ENCODE measurements at places on chromosomes 6 and 20. TPM values are rescaled to one million over a fixed set of nuclear protein-coding genes. Genes with fewer than 3 reads are reported as not detected.

Gene R3HDML
- total RNA-seq: not detected

Gene MUCL3
- not detected for total RNA-seq

DNA sequence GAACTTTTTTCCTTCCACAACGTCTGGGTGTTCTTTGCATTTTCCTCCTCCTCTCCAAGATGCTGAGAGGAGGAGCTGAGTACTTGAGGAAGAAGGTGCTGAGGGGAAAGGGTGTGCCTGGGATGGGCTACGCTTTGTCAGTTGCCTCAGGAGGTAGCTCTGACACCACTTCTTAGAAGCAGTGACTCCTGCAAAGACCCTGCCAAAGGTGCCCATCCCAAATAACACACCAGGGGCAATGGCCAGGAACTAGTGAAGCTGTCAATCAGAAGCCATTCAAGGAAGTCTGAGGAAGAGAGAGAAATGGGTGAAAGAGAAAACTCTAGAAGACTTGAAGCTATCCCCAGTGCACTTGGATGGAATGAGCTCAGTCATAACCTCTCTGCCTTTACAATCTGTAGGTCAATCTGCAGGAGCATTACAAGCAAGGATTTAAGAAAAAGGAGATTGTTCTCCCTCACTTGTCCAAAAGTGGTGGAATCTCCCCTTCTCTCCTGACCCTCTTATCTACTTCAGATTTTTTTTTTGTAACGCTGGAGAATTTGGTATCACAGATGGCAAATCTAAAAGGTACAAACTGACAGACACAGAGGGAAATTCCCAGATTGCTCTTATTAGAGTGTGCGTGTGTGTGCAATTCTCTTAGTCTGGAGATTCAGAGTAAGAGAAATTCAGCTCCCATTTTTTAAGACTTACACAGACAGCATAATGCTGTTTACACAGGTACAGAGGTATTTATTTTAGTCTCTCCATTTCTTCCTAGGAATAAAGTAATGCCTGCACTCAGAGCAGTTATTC is 242.6 kb downstream of the GMPR start:
- no peaks in the 10 kb centered on the region for H3K27me3 ChIP-seq
- no peak for DNase-seq
- H3K36me3 ChIP-seq: peaks cover 13% of the 10 kb centered on the region
- H3K4me1 ChIP-seq: peaks cover 49% of the 10 kb centered on the region
- H3K27ac ChIP-seq: peak overlapping the region; percentile 57

GRCh38 chr20:36045373-36045714 is 77.0 kb downstream of the CNBD2 start:
- no peak for DNase-seq
- no peak overlapping the region for H3K27ac ChIP-seq
- no peak overlapping the region for H3K4me3 ChIP-seq
- H3K27me3 ChIP-seq: no peaks in the 10 kb centered on the region
- peaks cover 44% of the 10 kb centered on the region for H3K4me1 ChIP-seq

- no peak overlapping the region for H3K4me3 ChIP-seq
- no peak for DNase-seq
- H3K4me1 ChIP-seq: peaks cover 38% of the 10 kb centered on the region
- H3K36me3 ChIP-seq: peaks cover 47% of the 10 kb centered on the region
- no peaks in the 10 kb centered on the region for H3K27me3 ChIP-seq
- H3K27ac ChIP-seq: peak overlapping the region; percentile 2
Observed at GRCh38 chr20:4916971-4917881, 84.1 kb downstream of the SLC23A2 start.

All from activated B cell treated with CpG ODN at 0.5 μM for 24 hours (primary cell).